SK-N-SH (cell line): ENCODE measurements at places on chromosomes 6 and 20. TPM values are rescaled to one million over a fixed set of nuclear protein-coding genes. Genes with fewer than 3 reads are reported as not detected.

The PAQR8 gene
- polyA plus RNA-seq, result 2.3 and 2.4 TPM in 2 replicates

GRCh38 chr6:89944181-89944755 is 50.0 kb downstream of the GJA10 start:
- H3K4me3 ChIP-seq, result no peak overlapping the region
- H3K27ac ChIP-seq, result no peak overlapping the region

DNA sequence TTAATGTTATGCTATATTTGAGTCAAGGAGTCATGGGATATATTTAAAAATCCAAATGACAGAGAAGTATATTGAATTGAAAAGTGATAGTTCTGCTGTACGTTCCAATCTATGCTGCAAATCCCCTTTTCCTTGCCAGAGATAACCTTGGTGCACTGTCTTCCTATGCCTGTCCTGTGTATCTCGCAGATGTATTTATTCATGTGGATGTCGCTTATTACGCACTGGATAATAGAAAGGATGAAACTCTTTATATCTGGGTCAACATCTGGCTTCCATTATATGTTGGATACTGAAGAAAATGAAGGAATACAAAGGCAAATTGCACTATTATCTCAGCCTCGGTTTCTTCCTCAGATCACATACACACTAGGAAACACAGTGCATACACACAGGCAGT is 331.3 kb downstream of the BCKDHB start:
- no peaks in the 10 kb centered on the region for H3K27me3 ChIP-seq
- H3K27ac ChIP-seq, result peak overlapping the region; percentile 64; the same call in 1 of the 2 replicates
- H3K36me3 ChIP-seq, result no peaks in the 10 kb centered on the region
- no peaks in the 10 kb centered on the region; the same call in 1 of the 2 replicates for H3K4me1 ChIP-seq
- no peak for DNase-seq
- H3K4me3 ChIP-seq, result no peak overlapping the region

DNA sequence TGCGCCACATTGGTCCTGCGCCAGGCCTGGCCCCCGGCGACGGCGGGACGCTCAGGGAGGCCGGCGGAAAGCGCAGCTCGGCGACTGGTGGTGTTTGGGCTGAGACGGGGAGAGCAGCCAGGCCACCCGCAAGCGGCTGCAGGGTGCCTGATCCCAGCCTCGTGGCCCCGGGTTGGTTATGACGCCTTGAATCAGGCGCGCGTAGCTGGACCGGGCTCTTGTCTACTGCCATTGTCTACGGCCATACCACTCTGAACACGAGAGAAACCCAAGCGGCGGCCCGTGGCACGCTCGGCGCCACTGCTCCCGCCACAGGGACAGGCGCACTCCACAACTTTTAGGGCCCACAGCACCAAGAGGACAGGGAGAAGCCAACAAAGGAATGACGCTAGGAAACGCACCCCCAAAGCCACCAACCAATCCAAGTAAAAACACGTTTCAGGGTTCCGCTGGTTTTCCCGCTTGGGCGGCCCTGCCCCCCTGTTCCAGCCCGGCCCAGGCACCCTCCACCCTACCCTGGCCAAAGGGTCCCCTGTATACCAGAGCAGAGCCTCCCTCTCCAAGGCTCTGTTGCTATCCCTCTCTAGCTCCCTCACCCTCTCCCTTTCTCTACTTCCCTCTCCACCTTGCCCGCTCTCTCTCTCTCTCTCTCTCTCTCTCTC is 1849.3 kb upstream of the DEFB115 start:
- no peak overlapping the region for H3K27ac ChIP-seq
- no peaks in the 10 kb centered on the region for H3K4me1 ChIP-seq
- H3K4me3 ChIP-seq, result no peak overlapping the region
- peaks cover 53% of the 10 kb centered on the region for H3K27me3 ChIP-seq

DNA sequence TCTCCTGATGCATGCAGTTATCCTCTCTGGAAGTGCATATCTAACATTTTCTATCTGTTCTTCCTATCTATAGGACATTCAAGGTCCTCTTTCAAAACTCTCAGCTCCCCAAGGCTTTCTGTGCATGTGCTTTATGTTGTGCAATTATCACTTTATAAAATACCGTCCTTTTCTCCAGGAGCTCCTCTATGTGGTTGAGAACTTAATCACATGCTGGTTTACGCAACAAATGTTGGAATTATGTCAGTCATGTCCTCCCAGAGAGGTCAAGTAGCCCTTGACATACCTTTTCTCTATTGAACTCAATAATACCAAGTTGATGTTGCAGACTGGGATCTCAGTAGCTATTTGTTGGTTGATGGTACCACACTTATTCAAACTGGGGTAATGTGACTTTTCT is 388.4 kb downstream of the BTBD3 start:
- no peak overlapping the region for H3K27ac ChIP-seq
- DNase-seq, result no peak
- no peaks in the 10 kb centered on the region for H3K36me3 ChIP-seq
- H3K4me1 ChIP-seq, result no peaks in the 10 kb centered on the region
- H3K27me3 ChIP-seq, result no peaks in the 10 kb centered on the region

- H3K4me3 ChIP-seq, result no peak overlapping the region
- no peak overlapping the region for H3K27ac ChIP-seq
- H3K4me1 ChIP-seq, result no peaks in the 10 kb centered on the region
- H3K27me3 ChIP-seq, result no peaks in the 10 kb centered on the region
Measured at GRCh38 chr6:2713473-2714110, 37.1 kb downstream of the MYLK4 start.
